Eye (tissue), 1 donor: ENCODE measurements at places on chromosomes 5 and 9.

GRCh38 chr5:154198611-154199230 lies 8.2 kb downstream of the GALNT10 start:
- DNase-seq = no peak

DNA sequence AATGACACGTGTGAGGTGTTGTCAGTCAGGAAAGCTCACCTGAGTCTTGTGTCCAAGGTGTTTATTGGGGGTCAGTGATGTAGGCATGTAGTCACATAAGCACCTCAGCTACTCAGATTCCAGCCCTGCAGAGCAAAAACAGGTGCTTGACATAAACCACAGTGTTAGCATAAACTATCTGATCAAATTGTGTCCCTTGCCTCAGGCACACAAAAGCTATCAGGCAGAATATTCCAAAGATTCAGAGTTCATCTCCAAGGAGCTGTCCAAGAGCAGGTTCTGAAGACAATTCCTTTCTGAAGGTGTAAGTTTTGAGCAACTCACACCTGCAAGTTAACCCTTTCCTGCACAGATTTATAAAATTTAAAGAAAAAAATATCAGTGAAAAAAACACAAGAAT lies 102.2 kb upstream of the ITGA1 start:
- peak; percentile 7 for DNase-seq

DNA sequence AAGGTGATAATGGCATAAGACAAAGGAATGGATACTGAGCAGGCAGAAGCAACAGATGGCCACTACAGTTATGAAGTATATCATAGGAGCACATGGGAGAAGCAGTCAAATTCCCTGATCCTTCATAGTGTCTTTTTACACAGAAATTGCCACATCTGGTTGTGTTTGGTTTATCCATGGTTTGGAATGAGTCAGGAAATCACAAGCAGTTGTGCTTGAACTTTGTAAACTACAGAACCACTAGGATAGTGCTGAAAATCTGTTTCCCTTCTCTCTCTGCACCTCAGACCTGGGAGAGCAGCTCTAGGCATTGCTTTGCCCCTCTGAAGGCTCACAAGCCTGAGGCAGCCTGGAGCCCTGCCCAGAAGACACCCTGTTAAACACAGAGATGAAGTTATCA lies 134.0 kb downstream of the DMRT2 start:
- DNase-seq = no peak

DNA sequence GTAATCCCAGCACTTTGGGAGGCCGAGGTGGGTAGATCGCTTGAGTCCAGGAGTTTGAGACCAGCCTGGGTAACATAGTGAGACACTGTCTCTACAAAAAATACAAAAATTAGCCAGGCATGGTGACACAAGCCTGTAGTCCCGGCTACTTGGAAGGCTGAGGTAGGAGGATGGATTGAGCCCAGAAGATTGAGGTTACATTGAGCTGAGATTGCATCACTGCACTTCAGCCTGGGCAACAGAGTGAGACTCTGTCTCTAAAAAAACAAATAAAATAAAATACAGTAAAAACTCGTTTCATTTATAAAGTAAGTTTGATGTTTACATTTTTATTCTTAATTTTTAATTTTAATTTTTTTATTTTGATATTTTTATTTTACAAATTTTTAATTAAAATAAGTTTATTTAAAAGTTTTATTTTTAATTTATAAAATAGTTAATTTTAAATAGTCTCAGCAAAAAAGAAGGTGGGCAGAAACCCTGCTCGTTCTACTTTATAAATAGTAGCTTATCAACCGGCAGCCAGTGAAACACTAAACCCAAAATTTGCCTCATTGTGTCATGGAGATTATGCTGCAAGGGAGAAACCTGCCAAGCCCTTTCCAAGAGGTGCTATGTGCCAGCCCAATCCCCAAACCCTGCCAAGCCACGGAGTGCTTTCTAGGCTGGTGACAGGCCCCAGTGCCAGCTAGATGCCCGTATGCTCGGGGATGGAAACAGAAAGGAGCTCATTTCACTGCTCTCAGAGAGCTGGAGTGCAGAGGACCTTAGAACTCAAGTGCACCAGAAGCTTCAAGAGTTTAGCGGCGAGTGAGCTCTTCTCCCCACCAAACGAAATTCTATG lies 38.9 kb downstream of the SERINC5 start:
- no peak for DNase-seq

DNA sequence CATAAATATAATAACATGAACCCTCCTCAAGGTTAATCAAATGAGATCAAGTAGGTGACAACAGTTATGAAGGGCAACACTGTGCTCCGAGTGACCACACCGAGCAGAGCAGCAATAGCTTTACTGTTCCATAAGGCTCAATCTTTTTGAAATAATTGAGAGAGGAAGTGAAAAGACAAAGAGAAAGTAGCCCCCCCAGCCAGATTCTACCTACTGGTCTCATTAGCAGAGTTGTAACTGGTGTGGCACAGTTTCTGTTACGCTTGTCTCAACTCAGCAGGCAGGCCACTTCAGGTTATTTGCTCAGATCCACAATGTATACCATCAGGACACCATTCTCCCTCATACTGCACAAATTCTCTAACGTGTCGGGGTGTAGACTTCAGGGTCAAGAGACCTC lies 14.0 kb downstream of the PRUNE2 start:
- no peak for DNase-seq

- no peak for DNase-seq
Measured at GRCh38 chr9:112203536-112203935, 28.4 kb upstream of the SUSD1 start.

DNA sequence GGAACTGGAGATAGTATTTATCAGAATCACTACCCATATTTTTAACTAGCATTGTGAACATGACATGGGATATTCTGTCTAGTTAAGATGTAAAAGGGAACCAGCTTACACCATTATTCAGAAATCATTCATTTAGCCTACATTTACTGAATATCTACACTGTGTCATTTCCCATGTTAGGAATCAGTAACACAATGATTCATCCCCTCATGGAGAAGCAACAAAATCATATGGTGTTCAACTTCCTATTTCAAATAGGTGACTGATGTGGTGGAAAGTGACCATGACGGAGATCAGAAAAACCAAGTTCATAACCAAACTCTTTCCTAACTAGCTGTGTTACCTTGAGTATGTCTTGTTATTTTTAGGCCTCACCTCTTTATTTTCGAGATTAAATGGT lies 550.0 kb upstream of the TUSC1 start:
- no peak for DNase-seq

DNA sequence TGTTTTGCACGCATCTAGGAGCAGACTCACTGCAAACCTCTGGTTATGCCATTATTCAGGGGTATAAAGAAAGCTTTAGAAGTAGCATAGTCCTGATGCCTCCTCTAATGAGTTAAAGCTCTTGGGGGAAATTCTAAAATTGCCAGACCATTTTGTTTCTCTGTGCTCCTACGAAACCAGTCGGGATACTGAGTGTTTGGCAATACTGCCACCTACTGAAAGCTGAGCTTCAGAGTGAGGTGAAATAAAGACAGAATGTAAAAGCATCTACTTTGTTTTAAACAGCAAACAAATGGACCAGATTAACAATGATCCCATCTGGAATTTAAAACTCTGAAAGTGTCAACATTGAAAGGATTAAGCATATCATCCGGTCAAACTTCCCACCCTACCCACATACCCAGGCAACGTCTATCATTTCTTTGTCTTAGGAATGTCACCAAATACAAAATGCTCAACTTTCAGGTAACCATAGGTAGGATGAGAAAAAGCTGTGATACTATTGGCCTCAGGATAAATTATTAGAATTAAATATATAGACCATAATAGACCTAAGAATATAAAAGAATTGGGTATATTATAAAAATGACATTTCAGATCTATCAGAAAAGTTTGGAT lies 77.8 kb upstream of the SHISAL2B start:
- peak; percentile 90 for DNase-seq

- no peak for DNase-seq
Measured at GRCh38 chr5:170251462-170251861, 18.7 kb downstream of the C5orf58 start.

DNA sequence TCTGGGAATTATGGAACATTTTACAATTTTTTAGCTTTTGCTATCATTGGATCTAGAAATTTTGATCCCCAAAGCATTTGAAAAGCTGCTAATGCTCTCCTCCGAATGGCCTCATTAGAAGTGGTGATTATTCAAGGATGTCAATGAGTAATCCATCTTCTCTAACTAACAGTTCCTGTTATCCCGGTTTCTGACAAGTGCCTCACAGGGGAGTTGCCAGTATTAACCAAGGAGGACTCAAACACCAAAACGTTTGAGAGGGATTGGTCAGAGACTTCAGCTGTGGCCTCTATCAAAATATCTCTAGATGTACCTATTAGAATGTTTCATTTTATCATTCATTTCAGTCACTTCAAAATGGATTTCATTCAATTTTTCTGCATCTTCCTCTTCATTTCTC lies 208.3 kb upstream of the ITGA1 start:
- no peak for DNase-seq

DNA sequence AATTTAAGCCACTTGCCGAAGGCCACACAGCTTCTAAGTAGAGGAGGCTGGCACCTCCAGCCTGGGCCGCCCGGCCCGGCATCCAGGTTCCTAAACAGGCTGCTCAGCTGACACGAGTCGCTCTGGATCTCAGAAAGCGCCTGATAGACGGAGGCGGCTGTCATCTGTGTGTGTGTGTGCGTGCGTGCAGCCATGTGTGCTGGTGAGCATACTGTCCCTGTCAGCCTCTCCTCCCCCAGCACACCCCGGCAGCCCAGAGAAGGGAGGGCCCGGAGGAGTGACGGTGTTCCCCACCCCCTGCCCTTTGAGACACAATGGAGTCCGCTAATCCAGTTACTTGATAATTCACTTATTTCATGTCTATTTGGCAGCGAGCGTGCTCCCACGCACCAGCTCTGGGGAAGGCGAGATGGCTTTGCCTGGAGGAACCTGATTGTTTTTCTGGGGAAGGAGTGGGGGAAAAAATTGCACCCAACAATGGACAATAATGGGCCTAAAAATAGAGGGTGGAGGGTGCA lies 20.0 kb downstream of the NTNG2 start:
- peak; percentile 85 for DNase-seq

- no peak for DNase-seq
Measured at GRCh38 chr9:30575691-30576090, 1808.8 kb upstream of the ACO1 start.

DNA sequence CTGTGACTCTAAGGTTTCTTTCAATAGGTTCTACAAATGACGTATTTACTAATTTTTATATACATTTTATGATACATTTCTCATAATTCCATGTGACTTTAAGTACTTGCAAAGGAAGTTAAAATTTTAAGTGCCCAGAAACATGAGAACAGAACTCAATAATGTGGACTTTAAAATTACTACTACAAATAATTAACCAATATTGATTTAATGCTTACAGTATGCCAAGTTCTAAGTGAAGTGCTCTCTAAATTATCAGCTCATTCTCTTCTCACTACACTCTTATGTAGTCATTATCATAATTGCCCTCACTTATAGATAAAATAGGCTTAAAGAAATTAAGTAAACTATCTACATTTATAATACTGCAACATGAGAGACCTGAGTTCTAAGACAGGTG lies 1690.7 kb upstream of the CDH9 start:
- no peak for DNase-seq

- DNase-seq = no peak
Measured at GRCh38 chr5:148511810-148512347, 128.1 kb downstream of the FBXO38 start.

- peak; percentile 79 for DNase-seq
Measured at GRCh38 chr9:91948101-91948596, 1.9 kb downstream of the ROR2 start.

GRCh38 chr5:95045181-95045965 lies 239.5 kb downstream of the MCTP1 start:
- DNase-seq = no peak

DNA sequence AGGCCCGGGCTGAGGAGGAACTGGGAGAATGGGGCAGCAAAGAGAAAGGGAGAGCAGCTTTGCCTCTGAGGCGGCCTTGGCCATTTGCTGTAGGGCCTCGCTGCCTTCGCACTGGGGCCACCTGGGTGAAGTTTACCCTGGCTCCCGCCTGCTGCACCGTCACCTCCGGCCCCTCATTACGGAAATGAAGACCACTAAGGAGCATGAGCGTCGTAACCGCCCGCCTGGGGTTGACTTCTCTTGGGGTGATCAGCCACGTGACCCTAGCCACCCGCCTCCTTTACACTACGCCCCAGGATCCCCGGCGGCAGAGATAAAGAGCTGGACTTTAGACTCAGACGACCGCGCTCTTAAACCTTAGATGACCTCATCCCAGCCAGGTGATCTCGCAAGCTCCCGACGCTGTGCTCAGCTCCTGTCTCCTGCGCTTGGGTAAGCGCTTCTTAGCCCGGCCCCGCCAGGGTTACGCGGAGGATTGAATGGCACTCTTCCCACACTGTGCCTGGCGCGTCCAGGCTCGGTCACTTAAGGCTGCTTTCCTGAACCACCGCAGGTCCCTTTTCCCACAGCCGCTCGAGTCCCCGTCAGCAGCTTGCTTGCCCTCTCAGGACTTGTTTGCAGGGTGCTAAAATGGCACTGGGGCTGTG lies 107.9 kb upstream of the LARP1 start:
- DNase-seq = peak; percentile 68

GRCh38 chr9:18379073-18379811 lies 94.7 kb upstream of the ADAMTSL1 start:
- no peak for DNase-seq

GRCh38 chr5:177317959-177318377 lies 6.3 kb upstream of the MXD3 start:
- DNase-seq = peak; percentile 85

GRCh38 chr5:178312880-178313282 lies 80.3 kb upstream of the PHYKPL start:
- no peak for DNase-seq

GRCh38 chr5:171537070-171537849 lies 117.8 kb downstream of the FGF18 start:
- DNase-seq = no peak

GRCh38 chr5:141778206-141778605 lies 96.2 kb upstream of the ARAP3 start:
- DNase-seq = no peak

DNA sequence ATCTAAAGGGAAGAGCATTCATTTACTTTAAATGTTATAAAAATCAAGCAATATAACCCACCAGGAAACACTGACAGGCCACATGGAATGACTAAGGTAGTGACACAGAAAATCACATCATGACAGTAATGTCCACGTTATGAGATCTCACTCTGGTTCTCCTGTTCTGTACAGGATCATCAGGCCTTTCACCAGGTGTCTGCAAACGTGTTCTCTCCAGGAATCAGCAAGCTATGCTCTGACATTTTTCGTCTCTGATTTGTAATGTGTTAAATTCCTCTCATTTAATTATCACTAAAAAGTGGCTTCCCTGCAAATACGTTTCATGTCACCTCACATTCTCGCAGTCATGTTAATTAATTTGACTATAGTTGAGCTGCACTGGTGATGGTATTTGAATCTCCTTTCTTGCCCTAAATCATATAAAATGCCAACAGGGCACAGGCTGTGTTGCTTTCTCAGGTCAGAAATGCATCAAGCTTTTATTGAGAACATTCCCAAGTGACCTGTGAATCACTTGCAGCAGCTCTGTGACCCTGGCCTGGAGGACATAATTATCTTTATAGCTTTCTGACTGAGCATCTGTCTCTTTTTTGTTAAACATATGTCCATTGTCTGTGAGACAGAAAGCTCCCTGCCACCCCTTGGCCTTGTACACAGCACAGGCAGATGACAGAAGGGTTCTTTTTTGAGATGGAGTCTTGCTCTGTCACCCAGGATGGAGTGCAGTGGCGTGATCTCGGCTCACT lies 196.2 kb downstream of the DIRAS2 start:
- peak; percentile 66 for DNase-seq

GRCh38 chr9:89841456-89841855 lies 236.6 kb downstream of the GADD45G start:
- no peak for DNase-seq

GRCh38 chr9:70641631-70642030 lies 227.2 kb upstream of the KLF9 start:
- DNase-seq = peak; percentile 16

GRCh38 chr5:97141031-97141430 lies 1.4 kb downstream of the LIX1 start:
- DNase-seq = no peak
